ENCODE measurements at places on chromosomes 7 and 10.

GRCh38 chr10:103040418-103040817 lies 122.3 kb downstream of the CNNM2 start:
- no peak for DNase-seq

- DNase-seq = no peak
Observed at GRCh38 chr7:55107946-55108345, 89.1 kb downstream of the EGFR start.

GRCh38 chr10:49289480-49289879 lies 9.5 kb upstream of the C10orf71 start:
- DNase-seq = no peak

DNA sequence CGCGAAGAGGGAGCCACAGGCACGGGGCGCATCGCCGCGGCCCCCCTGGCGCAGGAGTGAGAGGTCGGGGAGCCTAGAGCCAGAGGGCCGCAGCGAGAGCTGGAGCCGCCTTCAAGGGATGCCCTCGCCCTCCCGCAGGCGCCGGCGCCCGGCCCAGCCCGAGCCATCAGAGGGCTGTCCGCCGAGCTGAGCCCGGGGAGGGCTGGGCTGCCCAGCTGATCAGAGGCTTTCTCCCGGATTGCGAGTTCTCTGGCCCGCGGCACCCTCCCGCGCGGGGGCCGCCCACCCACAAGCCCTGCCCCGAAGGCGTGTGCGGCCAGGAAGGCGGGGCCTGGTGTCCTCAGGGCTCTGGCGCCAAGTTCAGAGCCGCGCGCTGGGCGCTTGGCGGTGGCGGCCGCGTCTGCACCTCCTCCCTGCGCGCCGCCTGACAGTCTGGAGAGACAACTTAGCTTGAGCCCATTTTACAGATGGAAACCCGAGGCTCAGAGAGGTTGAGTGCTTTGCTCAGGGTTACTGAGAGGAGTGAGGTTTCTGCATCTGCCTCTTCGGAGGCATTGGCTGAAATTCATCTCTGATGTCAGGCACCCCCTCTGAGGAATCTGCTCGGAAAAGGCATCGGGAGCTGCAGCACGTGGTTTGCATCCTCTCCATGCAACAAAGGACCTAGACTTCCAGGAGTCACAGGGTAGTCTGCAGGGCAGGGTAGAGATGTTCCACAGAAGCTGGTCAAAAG lies 3.8 kb upstream of the ANTXRL start:
- peak; percentile 76 for DNase-seq

DNA sequence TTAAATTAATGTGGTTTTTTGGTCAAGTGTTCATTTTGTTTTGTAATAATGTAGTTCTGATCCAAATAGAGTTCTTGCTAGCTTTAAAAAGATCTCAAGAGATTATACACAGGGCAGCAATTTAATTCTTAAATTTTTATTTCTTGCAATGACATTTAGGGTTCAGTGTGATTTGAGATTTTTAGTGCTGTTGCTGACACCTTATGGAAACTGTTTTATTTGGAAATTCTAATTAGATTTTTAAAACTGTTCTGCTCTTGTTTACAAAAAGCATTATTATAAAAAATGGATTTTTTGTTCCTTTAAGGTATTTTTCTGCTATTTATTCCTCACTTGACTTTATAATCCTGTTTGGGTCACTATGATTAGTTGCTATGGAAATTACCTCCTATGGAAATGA lies 72.1 kb downstream of the RTKN2 start:
- no peak for DNase-seq

GRCh38 chr7:7242899-7243298 lies 60.6 kb downstream of the C1GALT1 start:
- DNase-seq = no peak

GRCh38 chr7:135929722-135930141 lies 47.4 kb downstream of the MTPN start:
- no peak for DNase-seq

DNA sequence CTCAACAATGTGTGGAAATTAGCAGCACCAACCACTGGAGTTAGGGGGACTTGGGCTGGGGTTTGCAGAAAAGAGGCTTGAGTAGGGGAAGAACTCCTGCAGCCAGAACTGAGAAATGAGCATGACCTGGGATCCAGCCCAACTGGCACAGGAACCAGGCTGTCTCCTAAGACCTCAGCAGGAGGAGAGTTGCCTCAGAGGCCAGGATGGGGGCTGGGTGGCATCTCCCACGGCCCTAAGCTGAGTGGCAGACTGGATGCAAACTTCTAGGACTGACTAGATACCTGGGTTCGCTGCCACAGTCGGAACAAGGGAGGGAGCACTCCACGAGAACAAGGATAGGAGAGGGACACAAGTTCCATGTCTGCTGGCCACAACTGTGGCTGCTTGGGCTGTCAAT lies 62.6 kb downstream of the RNF32 start:
- no peak for DNase-seq

DNA sequence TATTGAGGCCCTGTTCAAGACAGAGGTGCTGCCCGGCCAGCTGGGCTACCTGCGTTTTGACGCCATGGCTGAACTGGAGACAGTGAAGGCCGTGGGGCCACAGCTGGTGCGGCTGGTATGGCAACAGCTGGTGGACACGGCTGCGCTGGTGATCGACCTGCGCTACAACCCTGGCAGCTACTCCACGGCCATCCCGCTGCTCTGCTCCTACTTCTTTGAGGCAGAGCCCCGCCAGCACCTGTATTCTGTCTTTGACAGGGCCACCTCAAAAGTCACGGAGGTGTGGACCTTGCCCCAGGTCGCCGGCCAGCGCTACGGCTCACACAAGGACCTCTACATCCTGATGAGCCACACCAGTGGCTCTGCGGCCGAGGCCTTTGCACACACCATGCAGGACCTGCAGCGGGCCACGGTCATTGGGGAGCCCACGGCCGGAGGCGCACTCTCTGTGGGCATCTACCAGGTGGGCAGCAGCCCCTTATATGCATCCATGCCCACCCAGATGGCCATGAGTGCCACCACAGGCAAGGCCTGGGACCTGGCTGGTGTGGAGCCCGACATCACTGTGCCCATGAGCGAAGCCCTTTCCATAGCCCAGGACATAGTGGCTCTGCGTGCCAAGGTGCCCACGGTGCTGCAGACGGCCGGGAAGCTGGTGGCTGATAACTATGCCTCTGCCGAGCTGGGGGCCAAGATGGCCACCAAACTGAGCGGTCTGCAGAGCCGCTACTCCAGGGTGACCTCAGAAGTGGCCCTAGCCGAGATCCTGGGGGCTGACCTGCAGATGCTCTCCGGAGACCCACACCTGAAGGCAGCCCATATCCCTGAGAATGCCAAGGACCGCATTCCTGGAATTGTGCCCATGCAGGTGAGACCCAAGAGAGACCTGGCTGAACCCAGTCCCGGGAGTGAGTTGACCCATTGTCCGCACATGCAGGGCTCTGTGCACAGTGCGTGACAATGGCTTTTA lies 2.8 kb downstream of the RBP3 start:
- no peak for DNase-seq

GRCh38 chr7:98133621-98134303 lies 27.1 kb downstream of the LMTK2 start:
- no peak for DNase-seq

- no peak for DNase-seq
Observed at GRCh38 chr7:17773289-17773626, 167.0 kb downstream of the SNX13 start.

DNA sequence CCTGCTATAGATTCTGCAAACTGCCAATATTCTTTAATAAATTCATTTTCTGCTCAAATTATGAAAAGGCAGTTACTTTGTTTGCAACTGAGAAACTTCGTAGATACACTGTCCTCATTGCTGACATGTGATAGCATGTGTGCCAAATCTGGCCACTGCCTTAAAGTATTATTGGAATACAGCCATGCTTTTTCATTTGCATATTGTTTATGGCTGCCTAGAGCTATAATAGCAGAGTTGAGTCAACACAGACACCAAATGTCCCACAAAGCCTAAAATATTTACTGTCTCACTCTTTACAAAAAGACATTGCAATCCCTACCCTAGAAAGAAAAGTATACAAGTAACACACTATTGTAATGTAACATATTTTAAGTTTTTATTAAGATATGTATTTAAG lies 647.4 kb downstream of the XPNPEP1 start:
- no peak for DNase-seq

GRCh38 chr7:154553711-154554265 lies 449.1 kb downstream of the PAXIP1 start:
- DNase-seq = no peak

DNA sequence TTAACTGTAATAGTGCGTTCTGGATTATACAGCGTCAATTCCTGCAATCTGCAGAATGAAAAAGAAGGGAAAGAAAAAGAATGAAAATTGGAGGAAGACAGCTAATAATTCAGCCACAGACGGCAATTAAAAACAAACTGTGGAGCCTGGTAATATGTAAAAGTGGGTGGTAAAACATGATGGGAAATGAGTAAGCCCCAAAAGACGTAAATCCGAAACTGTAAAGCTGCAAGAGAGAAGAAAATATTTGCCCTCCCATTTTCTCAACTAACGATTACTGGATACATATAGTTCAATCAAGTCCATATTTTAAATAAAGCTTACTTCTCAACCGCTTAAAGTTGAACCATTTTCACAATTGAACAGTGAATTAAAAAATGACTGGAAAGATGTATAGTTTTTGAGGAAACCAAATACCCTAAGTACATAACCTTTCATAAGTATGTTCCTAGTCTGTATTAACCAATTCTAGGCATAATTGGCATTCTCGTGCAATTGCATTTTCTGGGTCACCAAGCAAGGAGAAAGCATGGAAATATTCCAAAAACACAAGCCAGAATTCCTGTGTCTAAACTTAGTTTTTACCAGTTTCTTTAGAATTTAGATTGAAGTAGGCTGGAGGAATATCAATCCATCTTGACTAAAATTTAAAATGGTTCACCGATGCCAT lies 44.8 kb downstream of the MALSU1 start:
- DNase-seq = no peak

DNA sequence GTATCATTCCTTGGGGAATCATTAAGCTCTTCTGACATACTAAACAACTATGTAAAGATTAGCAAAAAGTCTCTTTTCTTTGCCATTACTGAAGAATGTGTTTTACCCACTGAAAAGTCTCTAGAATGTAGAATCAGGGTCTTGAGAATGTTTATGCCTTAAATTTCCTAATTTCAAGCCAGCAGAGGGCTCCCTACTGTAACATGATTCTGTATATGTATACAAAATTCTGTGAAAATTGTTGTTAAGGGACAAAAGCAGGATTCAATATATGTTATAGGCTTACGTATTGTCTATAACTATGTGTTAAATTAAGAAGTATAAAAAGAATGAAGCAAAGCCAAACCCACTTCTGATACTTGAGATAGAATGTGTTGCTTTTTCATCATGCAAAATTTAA lies 296.9 kb upstream of the DGKB start:
- no peak for DNase-seq

DNA sequence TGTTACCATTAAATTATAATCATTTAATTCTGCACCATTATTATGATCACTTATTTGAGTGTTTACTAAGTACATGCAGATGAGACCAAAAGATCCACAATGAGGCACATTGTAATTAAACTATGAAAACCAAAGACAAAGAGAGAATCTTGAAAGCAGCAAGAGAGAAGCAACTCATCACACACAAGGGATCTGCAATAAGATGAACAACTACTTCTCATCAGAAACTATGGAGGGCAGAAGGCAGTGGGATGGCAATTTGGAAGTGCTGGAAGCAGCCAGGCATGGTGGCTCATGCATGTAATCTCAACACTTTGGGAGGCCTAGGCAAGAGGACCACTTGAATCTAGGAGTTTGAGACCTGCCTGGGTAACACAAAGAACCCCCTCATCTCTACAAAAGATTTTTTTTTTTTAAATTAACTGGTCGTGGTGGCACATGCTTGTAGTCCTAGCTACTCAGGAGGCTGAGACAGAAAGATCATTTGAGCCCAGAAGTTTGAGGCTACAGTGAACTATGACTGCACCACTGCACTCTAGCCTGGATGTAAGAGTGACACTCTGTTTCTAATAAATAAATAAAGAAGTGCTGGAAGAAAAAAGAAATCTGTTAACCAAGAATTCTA lies 47.7 kb downstream of the CDK6 start:
- DNase-seq = no peak

- DNase-seq = no peak
Observed at GRCh38 chr10:4177791-4178190, 392.8 kb upstream of the KLF6 start.

- no peak for DNase-seq
Observed at GRCh38 chr7:28270536-28270935, 89.9 kb upstream of the JAZF1 start.

GRCh38 chr7:3229904-3230470 lies 71.1 kb upstream of the SDK1 start:
- no peak for DNase-seq

DNA sequence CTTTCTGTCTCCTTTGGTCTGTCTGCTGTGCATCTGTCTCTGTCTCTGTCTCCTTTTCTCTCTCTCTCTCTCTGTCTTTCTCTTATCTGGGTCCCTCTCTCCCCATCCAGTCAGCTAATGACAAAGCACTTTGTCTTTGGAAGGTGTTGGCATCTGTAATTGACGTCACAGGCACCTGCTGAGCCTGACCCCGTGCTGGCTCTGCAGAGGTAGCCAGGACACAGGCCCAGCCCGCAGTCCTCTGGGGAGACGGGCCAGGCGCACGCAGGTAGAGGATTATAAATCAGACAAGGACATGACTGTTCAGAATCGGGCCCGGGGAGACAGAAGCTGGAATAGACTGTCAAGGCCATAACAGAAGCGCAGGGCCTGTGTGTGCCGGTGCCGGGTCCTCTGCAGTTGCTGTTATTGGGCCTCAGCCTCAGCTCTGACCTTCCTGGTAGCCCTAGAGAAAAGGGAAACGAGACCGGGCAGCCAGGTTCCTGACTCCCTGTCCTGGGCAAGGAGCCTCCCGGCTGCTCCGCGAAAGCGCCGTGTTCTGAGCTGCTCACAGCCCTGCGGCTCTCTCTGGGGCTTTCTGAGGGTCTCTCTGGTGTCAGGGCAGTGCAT lies 10.7 kb upstream of the PSMG3 start:
- no peak for DNase-seq

GRCh38 chr10:94103192-94103591 lies 109.5 kb downstream of the PLCE1 start:
- DNase-seq = no peak

DNA sequence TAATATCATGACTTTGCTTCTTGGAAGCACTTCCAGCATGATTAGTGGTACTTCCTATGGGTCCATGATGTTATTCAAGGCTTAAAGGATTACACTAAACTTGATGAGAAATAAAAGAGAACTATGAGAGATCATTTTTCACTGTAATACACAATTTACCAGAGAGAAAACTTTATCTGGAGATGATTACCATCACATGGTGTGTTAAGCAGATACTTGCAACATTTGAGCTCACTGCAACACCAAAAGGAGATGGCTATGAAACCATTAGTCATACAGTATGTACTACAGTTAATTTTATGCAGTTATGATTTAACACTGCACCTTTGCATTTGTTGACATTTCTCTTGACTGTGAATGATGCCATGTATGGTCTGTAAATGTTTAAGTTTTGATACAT lies 311.3 kb upstream of the AOAH start:
- DNase-seq = no peak

GRCh38 chr10:21473135-21473534 lies 52.3 kb downstream of the SKIDA1 start:
- DNase-seq = no peak

- no peak for DNase-seq
Observed at GRCh38 chr10:87000491-87000890, 19.6 kb upstream of the FAM25A start.

- DNase-seq = no peak
Observed at GRCh38 chr10:72980348-72980747, 25.7 kb upstream of the PLA2G12B start.

GRCh38 chr10:95337423-95338160 lies 46.8 kb upstream of the PDLIM1 start:
- DNase-seq = no peak

GRCh38 chr10:18323916-18324315 lies 183.7 kb downstream of the CACNB2 start:
- no peak for DNase-seq

Measured in stimulated activated effector memory CD8-positive, alpha-beta T cell treated with anti-CD3 and anti-CD28 coated beads, Interleukin-12 subunit alpha, Interleukin-12 subunit beta, amount 100 ng/mL, for 72 hours (primary cell).